ENCODE measurements at places on chromosomes 13 and 19. TPM values are rescaled to one million over a fixed set of nuclear protein-coding genes. Genes with fewer than 3 reads are reported as not detected.

DNA sequence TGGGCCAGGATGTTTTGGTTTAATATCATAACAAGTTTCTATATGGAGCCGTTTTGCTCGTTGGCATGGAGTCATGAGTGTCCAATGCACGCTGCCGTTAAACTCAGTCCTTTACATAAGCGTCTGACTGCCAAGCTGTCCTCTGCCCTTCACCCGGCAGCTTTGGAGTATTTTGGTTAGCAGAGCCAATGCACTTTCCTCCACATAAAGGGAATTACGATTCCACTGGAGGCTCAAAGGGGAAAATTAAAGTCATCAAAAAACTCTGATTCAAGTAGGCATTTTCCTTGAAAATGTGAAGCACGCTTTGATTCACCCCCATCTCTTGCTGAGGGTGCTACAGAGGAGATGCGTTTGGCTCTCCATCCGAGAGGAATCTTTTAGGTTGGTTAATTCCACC lies 144.4 kb upstream of the ARGLU1 start:
- DNase-seq, result no peak

DNA sequence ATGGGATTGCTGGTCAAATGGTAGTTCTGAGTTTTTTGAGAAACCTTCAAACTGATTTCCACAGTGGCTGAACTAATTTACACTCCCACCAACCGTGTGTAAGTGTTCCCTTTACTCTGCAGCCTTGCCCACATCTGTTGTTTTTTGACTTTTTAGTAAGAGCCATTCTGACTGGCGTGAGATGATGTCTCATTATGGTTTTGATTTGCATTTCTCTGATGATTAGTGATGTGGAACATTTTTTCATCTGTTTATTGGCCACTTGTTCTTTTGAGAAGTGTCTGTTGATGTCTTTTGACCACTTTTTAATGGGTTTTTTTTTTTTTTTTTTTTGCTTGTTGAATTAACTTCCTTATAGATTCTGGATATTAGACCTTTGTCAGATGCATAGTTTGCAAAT lies 4.3 kb downstream of the CAB39L start:
- no peak for DNase-seq

GRCh38 chr13:114145256-114145655 lies 12.8 kb upstream of the RASA3 start:
- DNase-seq, result no peak

GRCh38 chr13:91825516-91825915 lies 427.1 kb downstream of the GPC5 start:
- DNase-seq, result no peak

- DNase-seq, result no peak
Measured at GRCh38 chr13:113816254-113816929, 47.5 kb downstream of the GAS6 start.

DNA sequence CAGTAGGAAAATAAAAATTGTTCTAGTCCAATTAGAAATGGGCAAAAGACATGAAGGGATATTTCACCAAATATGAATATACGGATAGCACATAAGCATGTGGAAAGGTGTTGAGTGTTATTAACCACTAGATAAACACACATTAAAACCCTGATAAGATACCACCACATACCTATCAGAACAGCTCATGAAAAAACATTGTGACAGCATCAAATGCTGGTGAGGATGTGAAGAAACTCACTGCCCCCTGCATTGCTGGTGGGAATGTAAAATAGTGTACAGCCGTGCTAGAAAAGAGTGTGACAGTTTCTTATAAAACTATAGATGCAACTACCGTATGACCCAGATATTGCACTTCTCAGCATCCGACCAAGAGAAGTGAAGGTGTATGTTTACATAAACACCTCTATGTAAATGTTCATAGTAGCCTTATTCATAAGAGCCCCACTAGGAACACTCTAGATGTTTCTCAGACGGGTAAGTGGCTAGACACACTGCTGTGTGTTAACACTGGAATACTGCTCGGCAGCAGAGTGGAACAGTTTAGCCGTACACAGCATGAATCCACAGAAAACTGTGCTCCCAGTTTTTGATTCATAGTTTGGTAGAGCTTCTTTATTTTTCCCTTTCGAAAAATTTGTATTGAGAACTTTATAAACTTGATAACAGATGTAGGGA lies 321.1 kb downstream of the MYO16 start:
- DNase-seq, result no peak

DNA sequence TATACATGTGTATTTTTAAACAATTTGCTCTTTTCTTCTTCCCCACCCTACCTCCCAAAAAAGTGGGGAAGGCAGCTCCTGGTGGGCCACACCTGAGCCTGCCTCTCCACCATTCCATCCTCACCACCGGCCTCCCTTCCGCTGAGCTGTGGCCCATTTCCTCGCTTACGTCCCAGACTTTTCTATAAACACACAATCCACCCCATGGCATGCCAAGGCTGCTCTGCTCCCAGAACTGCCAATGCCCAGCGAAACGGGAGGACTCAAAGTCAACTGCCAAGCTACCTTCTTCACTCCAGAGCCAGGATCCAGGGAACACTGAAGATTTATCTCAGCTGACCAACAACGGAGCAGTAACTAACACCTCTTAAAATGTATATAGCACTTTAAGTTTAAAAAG lies 2.8 kb downstream of the N4BP2L1 start:
- DNase-seq, result no peak

GRCh38 chr13:33078263-33078662 lies 62.0 kb downstream of the KL start:
- DNase-seq, result no peak

PRX gene
- 2.5 TPM for total RNA-seq

MEIS3 gene
- 9.6 TPM for total RNA-seq

F2RL3 gene
- not detected for total RNA-seq

OR4F17 gene
- total RNA-seq, result not detected

KLHL1 gene
- total RNA-seq, result not detected

Measured in A673 (cell line).